ENCODE measurements at places on chromosomes 3 and 15.

- DNase-seq, result no peak
These were observed 50.4 kb upstream of the ALCAM start for GRCh38 chr3:105316331-105316730.

DNA sequence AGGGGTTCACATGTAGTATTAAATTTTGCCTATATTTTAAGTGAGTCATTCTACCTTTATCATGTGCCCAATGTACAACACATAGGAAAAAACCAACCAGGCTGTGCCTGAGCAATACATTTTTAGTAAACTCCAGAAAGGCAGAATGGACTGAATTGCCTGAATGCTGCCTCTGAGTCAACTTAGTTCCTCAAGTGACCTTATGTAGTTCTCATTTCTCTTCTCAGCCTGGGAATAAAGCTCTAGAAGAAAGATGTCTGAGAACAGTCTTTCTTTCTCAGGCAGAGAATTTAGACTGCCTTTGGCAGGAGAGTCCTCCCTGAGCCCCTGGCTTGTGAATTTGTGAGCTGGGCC, 13.0 kb downstream of the ST3GAL6 start:
- DNase-seq, result no peak

DNA sequence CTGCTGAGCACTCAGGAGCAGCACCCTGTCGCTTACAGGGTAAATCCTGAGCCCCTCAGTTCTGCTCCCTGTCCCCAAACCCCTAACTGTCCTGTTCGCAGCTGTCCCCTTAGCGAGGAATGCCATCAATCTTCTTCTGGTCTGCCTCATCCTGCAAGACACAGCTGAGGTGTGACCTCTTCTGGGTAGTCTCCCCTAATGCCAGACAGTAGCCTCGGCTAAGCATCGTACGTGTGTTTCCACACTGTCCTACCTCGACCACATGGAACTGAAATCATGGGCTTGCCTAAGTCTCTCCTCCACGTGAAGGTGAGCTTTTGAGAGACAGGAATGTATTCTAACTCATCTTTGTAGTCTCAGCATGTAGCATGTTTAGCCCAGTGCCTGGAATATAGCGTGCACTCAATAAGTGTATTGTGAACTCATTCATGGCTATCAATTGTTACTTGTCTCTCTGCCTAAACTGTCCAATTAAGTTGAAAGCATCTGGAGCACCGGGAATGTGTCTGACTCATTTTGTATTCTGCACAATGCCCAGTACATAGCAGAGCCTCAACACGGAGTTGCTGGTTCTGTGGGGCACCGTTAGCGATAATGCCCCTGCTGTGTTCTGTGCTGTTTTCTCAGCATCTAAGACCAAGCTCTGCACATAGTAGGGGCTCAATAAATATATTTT, 90.2 kb downstream of the HES1 start:
- no peak for DNase-seq

GRCh38 chr3:72505539-72506405, 342.5 kb downstream of the SHQ1 start:
- no peak for DNase-seq

DNA sequence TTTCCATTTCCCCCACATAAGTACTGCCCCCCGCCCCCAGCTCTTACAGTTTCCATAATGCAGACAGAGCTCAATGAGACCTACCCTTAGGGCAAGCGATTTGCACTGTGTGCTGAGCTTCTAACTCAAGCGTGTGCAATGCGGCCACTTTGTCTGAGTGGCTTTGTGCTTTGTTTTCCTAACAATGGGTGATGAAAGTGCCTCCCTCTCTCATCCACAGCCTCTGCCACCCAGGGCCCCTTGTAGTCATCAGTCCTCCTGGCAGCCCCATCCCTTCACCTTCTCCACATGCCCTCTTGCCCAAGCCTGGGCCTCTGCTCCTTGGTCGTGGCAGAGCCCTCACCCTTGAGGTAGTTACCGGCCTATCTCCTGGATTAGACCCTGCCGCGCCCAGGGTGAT, 17.2 kb downstream of the DAPK2 start:
- no peak for DNase-seq

- DNase-seq, result no peak
These were observed 58.1 kb upstream of the MCF2L2 start for GRCh38 chr3:183486472-183486871.

DNA sequence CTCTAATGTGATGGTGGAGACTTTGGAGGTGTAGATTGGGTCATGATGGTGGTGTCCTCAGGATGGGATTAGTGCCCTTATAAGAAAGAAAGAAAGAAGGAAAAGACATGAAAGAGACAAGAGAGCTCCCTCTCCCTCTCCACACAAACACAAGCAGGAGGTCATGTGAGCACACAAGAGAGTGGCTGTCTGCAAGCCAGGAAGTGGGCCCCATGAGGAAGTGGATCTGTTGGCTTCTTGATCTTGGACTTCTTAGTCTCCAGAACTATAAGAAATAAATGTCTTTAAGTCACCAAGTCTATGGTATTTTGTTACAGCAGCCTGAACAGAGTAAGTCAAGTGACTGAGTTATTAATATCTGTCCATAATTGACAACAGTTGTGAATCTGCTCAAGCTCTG, 17.1 kb downstream of the IQCB1 start:
- DNase-seq, result no peak

GRCh38 chr3:109071350-109072142, 46.4 kb downstream of the MORC1 start:
- DNase-seq, result no peak

DNA sequence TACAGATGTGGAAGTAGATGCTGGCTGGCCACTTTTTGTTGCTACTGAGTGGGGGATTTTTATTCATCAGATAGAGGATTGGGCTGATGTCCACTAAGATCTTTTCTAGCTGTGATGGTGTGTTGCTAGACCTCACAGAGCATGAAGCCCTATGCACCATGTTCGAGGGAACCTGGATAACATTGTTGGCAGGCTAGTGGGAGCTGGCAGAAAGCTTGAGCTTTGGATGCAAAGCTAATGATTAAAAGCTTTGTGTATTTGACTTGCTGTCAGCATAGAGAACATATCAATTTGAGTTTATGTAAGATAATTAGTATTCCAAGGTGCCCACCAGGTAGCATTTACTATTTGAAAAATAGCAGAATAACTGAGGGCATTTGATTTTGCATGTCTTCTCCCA, 59.1 kb downstream of the ST6GAL1 start:
- no peak for DNase-seq

Data from activated CD4-positive, alpha-beta T cell treated with anti-CD3 and anti-CD28 coated beads, Interleukin-2, amount 10 ng/mL, durations not matched to agents 24 days and 14 days (primary cell).